ENCODE measurements at places on chromosomes 7 and 10.
A peak's percentile ranks its signal among the peaks of the same experiment; 100 is the strongest.

- DNase-seq, result no peak
These were observed 72.8 kb upstream of the ADRA2A start for GRCh38 chr10:111004016-111004415.

- DNase-seq, result peak; percentile 20
These were observed 7.6 kb upstream of the ADAMTS14 start for GRCh38 chr10:70664702-70665195.

DNA sequence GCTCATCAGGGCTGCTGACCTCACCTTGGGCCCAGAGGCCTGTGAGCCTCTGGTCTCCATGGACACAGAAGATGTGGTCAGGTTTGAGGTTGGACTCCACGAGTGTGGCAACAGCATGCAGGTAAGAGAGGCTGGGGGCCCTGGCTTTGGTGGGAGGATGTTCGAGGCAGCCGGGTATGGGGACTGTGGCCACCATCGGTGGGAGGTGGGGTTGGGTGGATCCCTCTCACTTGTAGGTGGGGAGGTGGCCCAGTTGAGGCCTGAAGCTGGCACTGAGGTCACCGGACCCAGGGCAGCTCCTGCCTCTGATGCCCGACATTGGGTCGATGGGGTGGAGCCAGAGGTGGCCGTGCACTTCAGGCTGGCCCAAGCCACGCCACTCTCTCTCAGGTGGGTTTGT is 406 bp downstream of the ZP3 start:
- no peak for DNase-seq

DNA sequence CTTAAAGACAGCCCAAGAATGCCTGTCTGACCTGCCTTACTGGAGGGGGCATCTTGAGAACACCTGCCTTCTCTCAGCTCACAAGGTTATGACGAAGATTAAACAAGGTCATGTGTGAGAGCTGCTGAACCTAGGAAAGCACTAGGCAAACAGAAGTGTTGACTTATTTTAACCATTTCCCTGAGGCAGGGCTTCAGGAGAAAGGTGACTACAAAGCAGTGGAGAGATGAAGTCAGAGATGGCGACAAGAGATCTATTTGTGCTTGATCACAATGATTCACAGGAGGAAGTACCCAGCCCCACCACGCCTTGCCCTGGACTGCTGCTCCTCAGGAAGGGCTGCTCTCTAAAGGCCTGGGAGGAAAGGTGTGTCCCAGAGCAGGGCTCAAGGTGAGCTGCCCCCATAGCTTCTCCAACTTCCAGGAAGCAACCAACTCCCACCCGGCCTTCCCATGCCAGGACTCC is 27.8 kb downstream of the STN1 start:
- no peak for DNase-seq

DNA sequence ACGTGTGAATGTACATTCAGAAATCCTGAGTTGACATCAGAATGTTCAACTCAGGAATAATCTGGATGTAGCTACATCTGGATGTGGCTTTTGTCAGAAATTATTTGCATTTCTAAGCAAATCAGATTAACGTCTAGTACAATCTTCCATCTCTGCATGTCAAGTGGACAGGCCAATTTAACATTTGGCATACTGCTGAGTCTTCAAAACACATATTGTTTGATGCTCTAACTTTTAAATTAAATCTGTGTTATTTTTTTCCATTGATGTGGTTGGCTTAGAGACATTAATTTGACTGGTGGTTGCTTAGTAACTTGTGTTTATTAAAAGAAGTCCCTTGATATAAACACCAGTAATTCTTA is 3.4 kb downstream of the STAMBPL1 start:
- no peak for DNase-seq

GRCh38 chr7:128697302-128697905 is 25.3 kb downstream of the GARIN1A start:
- DNase-seq, result no peak

DNA sequence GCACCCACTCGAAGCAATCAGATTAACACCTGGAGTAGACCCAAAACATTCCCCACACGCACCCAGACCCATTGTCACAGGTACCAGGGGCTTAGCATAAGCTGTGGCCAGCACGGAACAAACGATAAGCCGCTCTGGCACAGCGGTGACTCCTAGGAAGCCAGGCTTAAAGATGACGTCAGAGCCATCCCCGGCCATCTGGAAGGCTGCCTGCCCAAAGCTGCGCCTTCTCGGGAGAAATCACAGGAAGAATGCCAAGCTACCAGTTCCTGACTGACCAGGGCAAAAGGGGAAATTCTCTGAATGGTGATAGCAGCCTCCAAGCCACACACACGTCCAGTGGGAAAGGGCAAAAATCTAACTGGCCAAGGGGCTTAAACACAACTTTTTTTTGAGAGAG is 13.0 kb upstream of the WIPI2 start:
- DNase-seq, result no peak

DNA sequence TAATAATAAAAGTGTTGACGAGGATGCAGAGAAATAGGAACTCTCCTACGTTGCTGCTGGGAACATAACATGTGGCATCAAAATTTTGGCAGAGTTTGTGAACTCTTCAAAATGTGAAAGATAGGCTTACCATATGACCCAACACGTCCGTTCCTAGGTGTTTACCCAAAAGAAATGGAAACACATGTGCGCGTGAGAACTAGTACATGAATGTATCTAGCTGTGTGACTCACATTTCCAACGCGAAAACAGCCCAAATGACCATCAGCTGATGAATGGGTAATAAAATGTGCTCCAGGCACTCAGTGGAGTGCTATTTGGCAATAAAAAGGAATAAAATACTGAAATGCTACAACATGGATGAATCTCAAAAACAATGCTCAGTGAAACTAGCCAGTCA is 10.4 kb upstream of the ELFN1 start:
- no peak for DNase-seq

DNA sequence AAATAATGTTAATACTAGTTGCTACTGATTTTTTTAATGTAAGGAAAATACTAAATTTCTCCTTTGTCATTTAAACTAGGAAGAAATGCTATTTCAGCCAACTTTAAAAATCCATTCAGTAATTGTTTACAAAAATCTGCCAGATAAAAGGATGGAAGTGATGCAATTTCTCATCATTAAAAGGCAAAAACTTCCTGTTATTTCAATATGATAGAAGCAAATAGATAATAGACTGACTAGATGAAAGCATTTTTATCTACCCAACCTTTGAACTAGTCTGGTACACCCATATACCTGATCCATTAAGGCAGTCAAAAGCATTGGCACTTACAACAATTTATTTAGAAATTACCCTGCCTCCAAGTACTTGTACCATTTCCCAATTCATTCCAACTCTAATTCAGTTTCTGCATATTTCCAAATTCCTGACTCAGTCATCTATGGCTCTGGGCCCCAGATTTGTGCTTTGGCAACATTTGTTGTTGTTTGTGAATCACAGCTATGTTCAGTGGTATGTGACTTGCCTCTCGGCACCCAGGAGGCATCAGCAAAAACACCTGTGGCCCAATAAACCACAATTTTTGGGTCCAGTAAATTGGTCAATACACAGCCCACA is 482.6 kb upstream of the SEMA3A start:
- no peak for DNase-seq

Data from NCI-H187 treated with DMSO at 0.1 percent for 48 hours (cell line).